ENCODE measurements at places on chromosomes 6 and 20.

GRCh38 chr6:146029573-146030184 lies 817 bp downstream of the GRM1 start:
- DNase-seq = no peak
- H3K27ac ChIP-seq = no peak overlapping the region
- no peaks in the 10 kb centered on the region for H3K36me3 ChIP-seq
- H3K4me1 ChIP-seq = no peaks in the 10 kb centered on the region
- no peak overlapping the region for H3K4me3 ChIP-seq

GRCh38 chr6:121998631-121999030 lies 400.8 kb upstream of the HSF2 start:
- DNase-seq = no peak
- H3K36me3 ChIP-seq = no peaks in the 10 kb centered on the region
- H3K27me3 ChIP-seq = no peaks in the 10 kb centered on the region
- no peak overlapping the region for H3K27ac ChIP-seq
- no peaks in the 10 kb centered on the region for H3K4me1 ChIP-seq

DNA sequence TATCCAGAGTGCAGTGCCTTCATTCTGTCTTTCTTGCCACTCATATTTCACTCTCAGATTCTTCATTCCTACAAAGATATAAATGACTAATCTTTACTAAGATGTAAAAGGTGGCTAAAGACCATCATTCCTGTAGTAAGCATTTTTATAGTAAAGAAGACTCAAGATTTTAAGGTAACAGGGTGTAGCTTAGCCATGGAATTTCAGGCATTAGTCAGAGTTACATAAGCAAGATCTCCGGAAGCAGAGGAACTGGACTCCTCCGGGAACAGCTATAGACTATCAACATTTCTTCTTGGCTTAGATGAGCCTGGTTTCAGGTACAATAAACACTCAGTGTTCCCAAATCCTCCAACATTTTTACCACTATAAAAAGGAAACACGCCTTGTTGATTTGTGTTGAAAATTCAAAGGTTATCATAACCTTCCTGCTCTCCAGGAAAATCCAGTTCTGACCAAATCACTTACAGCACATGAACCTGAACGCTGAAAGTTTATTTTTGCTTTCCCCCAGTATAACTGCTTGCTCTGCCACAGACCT lies 23.7 kb downstream of the SERPINB1 start:
- H3K27ac ChIP-seq = no peak overlapping the region
- H3K27me3 ChIP-seq = no peaks in the 10 kb centered on the region
- DNase-seq = no peak
- peaks cover 16% of the 10 kb centered on the region for H3K36me3 ChIP-seq
- H3K4me3 ChIP-seq = no peak overlapping the region
- no peaks in the 10 kb centered on the region for H3K4me1 ChIP-seq

DNA sequence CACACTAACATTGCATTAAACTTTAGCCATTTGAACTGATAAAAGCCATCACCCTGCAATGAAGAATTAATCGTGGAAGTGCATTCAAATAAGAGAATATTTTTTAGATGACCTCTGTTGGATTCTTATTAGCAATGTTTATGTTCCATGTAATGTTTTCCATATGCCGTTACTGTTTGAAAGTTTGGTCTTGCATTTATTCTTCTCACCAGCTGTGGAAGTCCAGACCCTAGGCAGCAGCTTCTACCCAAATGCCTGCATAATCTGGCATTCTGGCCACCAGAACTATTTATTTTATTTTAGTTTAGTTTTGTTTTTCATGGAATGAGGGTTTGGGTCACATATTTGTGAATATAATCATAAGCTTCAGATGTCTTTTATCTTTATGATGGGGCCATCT lies 140.4 kb downstream of the SAMD5 start:
- H3K27me3 ChIP-seq = no peaks in the 10 kb centered on the region
- H3K36me3 ChIP-seq = no peaks in the 10 kb centered on the region
- DNase-seq = no peak
- no peaks in the 10 kb centered on the region for H3K4me1 ChIP-seq
- no peak overlapping the region for H3K27ac ChIP-seq

- no peaks in the 10 kb centered on the region for H3K36me3 ChIP-seq
- H3K4me1 ChIP-seq = no peaks in the 10 kb centered on the region
- DNase-seq = no peak
Measured at GRCh38 chr6:112626468-112627082, 279.4 kb downstream of the RFPL4B start.

GRCh38 chr6:46612645-46613044 lies 40.0 kb downstream of the CYP39A1 start:
- no peak overlapping the region for H3K4me3 ChIP-seq
- no peak overlapping the region for H3K27ac ChIP-seq
- no peaks in the 10 kb centered on the region for H3K36me3 ChIP-seq
- H3K27me3 ChIP-seq = peaks cover 7% of the 10 kb centered on the region

DNA sequence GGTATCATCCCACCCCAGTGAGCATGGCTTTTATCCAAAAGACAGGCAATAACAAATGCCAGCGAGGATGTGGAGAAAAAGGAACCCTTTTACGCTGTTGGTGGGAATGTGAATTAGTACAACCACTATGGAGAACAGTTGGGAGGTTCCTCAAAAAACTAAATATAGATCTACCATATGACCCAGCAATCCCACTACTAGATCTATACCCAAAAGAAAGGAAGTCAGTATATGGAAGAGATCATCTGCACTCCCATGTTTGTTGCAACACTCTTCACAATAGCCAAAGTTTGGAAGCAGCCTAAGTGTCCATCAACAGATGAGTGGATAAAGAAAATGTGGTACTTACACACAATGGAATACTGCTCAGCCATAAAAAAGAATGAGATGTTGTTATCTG lies 5.9 kb upstream of the KIAA1755 start:
- peaks cover 25% of the 10 kb centered on the region for H3K27me3 ChIP-seq
- no peak for DNase-seq
- H3K27ac ChIP-seq = no peak overlapping the region
- H3K36me3 ChIP-seq = no peaks in the 10 kb centered on the region

DNA sequence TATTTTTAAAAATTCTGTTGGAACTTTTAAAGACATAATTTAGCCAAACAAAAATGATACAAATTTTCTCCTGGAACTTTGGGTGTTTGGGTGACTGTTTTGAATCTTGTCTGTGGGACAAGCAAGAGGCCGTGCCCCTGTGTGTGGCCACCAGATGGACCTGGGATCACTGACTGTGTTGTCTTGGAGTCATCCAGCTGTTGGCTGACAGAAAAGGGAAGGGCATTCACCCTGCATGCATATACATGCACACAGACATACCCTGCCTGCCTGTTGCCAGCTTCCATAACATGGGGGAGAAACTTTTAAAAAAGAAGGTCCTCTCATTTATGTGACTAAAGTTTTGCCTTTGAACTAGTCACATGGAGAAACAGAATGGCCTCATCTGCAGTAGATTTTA lies 72.7 kb downstream of the BLOC1S5 start:
- no peak overlapping the region for H3K27ac ChIP-seq
- H3K4me1 ChIP-seq = peaks cover 10% of the 10 kb centered on the region
- no peak overlapping the region for H3K4me3 ChIP-seq
- no peaks in the 10 kb centered on the region for H3K27me3 ChIP-seq
- DNase-seq = no peak

DNA sequence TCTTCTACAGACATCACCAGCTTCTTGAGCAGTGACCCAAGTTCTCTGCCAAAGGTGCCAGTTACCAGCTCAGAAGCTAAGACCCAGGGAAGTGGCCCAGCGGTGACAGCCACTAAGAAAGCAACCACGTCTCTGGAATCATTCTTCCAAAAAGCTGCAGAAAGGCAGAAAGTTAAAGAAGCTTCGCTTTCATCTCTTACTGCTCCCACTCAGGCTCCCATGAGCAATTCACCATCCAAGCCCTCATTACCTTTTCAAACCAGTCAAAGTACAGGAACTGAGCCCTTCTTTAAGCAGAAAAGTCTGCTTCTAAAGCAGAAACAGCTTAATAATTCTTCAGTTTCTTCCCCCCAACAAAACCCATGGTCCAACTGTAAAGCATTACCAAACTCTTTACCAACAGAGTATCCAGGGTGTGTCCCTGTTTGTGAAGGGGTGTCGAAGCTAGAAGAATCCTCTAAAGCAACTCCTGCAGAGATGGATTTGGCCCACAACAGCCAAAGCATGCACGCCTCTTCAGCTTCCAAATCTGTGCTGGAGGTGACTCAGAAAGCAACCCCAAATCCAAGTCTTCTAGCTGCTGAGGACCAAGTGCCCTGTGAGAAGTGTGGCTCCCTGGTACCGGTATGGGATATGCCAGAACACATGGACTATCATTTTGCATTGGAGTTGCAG lies 15.2 kb downstream of the GTPBP2 start:
- H3K4me3 ChIP-seq = no peak overlapping the region
- peaks cover 18% of the 10 kb centered on the region for H3K36me3 ChIP-seq
- DNase-seq = no peak
- no peak overlapping the region for H3K27ac ChIP-seq
- H3K4me1 ChIP-seq = peaks cover 4% of the 10 kb centered on the region

DNA sequence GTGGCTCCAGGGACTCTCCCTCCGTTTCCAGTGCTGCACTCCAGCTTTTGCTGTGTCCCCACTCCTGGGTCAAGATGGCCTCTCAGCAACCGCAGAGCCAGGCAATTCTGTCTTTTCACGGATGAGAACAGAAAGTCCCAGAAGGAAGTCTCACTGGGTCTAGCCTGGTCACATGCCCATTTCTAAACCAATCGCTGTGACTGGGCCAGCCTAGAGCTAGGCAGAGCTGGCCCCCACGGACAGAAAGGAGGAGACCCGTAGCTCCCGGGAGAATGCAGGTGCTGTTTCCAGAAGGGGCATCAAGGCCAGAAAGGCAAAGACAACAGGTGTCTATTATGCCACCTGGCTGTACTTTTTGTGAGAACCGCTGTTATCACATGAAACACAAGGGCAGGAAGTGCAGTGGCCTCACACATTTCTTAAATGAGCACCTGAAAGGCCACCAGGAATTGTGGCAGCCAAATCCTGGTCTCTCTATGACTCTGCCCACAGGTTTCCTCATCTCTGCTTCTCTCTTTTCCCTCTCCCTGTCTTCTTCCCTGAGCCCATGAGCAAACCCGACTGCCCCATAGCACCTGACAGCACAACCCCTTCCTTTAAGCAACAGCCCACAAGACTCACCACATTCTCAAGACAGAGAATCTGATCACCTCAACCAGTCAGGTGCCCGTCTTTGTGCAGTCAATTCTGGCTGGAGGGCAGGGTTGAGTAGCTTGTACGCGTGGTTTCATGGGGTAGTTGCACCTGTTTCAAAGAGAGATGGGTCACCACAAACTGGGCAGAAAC lies 37.1 kb upstream of the B4GALT5 start:
- H3K36me3 ChIP-seq = no peaks in the 10 kb centered on the region
- H3K27me3 ChIP-seq = no peaks in the 10 kb centered on the region
- H3K4me3 ChIP-seq = peak overlapping the region; percentile 35
- DNase-seq = peak; percentile 6

DNA sequence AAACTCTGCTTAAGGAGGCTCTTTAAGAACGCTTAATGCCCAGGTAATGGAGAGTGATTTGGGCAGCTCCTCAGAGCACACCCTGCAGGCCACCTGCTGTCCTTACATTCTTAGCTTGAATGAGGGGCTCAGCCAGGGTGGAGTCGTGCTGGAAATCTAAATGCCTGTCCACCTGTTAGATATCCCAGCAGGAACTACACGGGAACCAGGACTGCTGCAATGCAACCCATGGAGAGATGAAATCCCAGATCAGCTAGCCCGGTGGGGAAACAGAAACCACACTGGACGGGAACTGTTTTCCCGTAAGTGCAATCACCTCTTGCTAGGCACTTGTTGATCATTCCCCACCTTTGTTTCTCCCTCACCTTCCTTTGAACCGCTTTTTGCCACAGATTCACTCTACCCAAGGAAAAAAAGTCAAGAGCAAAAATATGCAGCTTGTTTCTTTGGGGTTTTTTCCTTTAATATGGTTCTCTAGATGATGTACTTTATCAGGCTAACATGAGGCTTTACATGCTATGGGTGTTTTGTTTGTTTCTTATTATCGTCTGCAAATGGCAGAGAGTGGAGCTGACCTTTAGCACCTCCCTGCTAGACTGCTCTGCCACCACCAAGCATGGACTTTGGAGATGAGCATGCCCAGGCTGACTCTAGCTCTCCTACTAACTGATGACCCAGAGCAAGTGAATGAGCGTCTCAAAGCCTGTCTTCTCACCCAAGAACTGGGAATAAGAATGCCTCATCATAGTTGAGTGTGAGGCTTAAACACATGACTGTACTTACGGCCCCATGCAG lies 125.9 kb upstream of the TNFAIP3 start:
- H3K27ac ChIP-seq = no peak overlapping the region
- peaks cover 2% of the 10 kb centered on the region for H3K27me3 ChIP-seq
- no peak for DNase-seq
- H3K4me3 ChIP-seq = no peak overlapping the region
- no peaks in the 10 kb centered on the region for H3K36me3 ChIP-seq
- peaks cover 3% of the 10 kb centered on the region for H3K4me1 ChIP-seq

- peaks cover 8% of the 10 kb centered on the region for H3K36me3 ChIP-seq
- H3K27ac ChIP-seq = peak overlapping the region; percentile 1
- no peak for DNase-seq
- H3K27me3 ChIP-seq = peaks cover 32% of the 10 kb centered on the region
- peak overlapping the region; percentile 81 for H3K4me3 ChIP-seq
- H3K4me1 ChIP-seq = peaks cover 7% of the 10 kb centered on the region
Measured at GRCh38 chr6:1624851-1625781, 15.4 kb downstream of the FOXC1 start.

GRCh38 chr6:151136141-151136755 lies 103.5 kb upstream of the AKAP12 start:
- no peak overlapping the region for H3K4me3 ChIP-seq
- H3K4me1 ChIP-seq = peaks cover 2% of the 10 kb centered on the region
- DNase-seq = no peak

- H3K36me3 ChIP-seq = no peaks in the 10 kb centered on the region
- H3K27me3 ChIP-seq = peaks cover 3% of the 10 kb centered on the region
- no peak for DNase-seq
- no peak overlapping the region for H3K4me3 ChIP-seq
Measured at GRCh38 chr20:23654000-23654399, 16.2 kb upstream of the CST3 start.

DNA sequence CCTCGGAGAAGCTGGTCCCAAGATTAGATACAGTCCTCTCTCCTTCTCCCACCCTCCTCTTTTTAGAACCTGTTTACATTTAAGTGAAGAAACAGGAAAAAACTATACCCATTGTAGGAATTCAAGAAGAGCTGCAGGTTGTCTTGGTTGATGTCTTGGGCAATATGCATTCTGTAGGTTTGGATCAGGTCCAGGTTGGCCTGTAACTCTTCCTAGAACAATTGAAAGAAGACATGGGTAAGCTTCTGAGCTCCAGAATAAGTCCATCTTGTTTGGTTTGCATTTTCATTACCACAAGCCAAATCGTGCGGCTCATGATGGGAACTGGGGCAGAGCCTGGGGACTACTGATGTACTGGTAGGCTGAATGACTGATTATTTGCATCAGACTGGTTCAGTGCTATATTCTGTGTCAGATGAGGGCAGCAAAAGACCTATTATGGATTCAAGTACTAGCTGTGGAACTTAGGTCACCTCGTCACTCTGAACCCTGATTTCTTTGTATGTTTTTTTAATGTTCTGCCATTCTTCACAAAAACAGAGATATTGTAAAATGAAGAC lies 20.3 kb upstream of the SLA2 start:
- DNase-seq = no peak
- H3K4me3 ChIP-seq = no peak overlapping the region
- H3K27ac ChIP-seq = no peak overlapping the region
- H3K27me3 ChIP-seq = no peaks in the 10 kb centered on the region
- no peaks in the 10 kb centered on the region for H3K4me1 ChIP-seq

Data from memory B cell (primary cell).